G401 (cell line): ENCODE measurements at places on chromosomes 4 and X. TPM values are rescaled to one million over a fixed set of nuclear protein-coding genes. Genes with fewer than 3 reads are reported as not detected.

DNA sequence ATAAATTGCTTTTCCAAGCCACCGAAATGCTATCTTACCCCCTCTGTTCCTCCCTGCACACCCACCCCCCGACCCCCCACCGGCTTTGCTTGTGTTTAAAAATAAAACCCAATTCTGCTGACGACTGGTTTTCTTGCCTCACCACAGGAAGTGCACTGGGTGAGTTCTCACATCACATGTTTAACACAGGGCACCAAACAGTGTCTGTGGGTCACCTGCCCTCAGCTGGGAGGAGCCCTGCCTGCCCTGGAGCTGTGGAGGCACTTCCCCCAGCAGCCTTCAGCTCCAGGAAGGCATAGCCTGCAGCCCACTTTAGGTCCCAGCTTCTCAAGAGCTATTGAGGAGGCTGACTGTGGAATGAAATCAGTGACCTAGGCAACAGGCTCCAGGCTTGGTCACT lies 8.8 kb downstream of the TMEM255A start:
- no peak for DNase-seq

- no peak for DNase-seq
Observed at GRCh38 chr4:94534401-94535312, 82.9 kb downstream of the PDLIM5 start.

DNA sequence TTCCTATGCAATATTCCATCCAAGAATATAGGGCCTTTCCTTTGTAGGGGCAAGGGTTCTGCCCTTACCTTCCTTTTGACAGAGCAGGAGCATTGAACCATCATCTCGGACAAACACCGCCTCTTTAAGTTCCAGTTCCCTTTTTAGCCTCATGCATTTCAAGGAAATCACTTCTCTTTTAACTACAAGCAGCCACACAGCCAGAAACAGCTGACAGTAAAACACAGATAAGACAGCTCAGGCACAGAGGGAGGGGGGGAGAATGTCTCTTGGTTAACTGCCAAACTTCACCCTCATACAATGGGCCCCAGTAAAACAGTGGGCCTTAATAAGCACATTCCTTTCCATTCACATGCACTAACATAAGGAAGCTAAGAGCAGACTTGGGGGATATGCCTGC lies 648.3 kb downstream of the GABRG1 start:
- DNase-seq = no peak

Gene KIT
- not detected in 2 replicates for total RNA-seq

DNA sequence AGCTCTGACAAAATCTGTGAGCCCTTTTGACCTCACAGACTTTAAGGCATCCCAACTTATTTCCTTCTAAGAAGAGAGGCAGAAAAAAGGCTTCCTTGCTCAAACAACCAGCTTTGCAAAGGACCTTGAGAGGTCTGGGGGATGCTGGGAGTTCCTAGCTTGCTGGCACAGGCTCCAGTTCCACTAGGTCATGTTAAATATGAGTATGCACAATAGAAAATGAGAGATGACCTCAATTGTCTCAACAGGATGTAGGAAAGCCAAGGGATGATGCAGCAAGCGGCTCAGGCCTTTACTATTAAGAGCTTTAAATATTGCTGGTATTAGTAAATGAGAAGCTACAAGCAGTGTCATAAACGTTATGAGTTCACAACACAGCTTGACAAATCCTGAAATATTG lies 13.3 kb upstream of the ZNF827 start:
- DNase-seq = no peak

Gene VCX
- not detected in 2 replicates for total RNA-seq

GRCh38 chrX:11445540-11445939 lies 152.3 kb downstream of the AMELX start:
- no peak for DNase-seq
